Naive B cell (primary cell): ENCODE measurements at places on chromosomes 13 and 19. TPM values are rescaled to one million over a fixed set of nuclear protein-coding genes. Genes with fewer than 3 reads are reported as not detected.
A peak's percentile ranks its signal among the peaks of the same experiment; 100 is the strongest.

- no peak overlapping the region for H3K27ac ChIP-seq
- peaks cover 26% of the 10 kb centered on the region for H3K27me3 ChIP-seq
- peak overlapping the region; percentile 42 for H3K4me3 ChIP-seq
- H3K36me3 ChIP-seq, result no peaks in the 10 kb centered on the region
- peaks cover 20% of the 10 kb centered on the region for H3K4me1 ChIP-seq
Observed at GRCh38 chr19:41123716-41124294, 9.6 kb downstream of the CYP2F1 start.

DNA sequence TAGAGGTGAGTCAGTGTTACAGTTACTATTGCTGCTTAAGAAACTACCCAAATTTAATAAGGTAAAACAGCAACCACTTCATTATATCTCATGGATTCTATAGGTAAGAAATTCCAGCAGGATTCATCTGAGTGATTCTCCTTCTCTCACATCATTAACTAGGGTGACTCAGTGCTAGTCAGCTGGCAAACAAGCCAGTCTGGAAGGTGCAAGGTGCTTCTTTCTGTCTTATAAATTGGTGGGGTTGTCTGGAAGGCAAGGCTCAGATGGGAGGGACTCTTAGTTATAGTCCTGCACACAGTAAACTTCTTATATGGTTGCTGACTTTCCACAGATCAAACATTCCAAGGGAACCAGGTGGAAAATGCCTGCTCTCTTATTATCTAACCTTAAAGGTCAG is 484.5 kb downstream of the GPC5 start:
- no peak for DNase-seq
- H3K4me1 ChIP-seq, result no peaks in the 10 kb centered on the region
- no peak overlapping the region for H3K4me3 ChIP-seq
- no peak overlapping the region for H3K27ac ChIP-seq

FFAR2 gene
- polyA plus RNA-seq, result not detected

IL12RB1 gene
- polyA plus RNA-seq, result 7.0 TPM

- H3K36me3 ChIP-seq, result peaks cover 5% of the 10 kb centered on the region
- no peak for DNase-seq
- no peaks in the 10 kb centered on the region for H3K4me1 ChIP-seq
- no peak overlapping the region for H3K27ac ChIP-seq
- no peaks in the 10 kb centered on the region for H3K27me3 ChIP-seq
- no peak overlapping the region for H3K4me3 ChIP-seq
Observed at GRCh38 chr13:61700620-61701019, 285.0 kb upstream of the PCDH20 start.

- H3K36me3 ChIP-seq, result peaks cover 5% of the 10 kb centered on the region
- DNase-seq, result no peak
- H3K4me1 ChIP-seq, result peaks cover 19% of the 10 kb centered on the region
- peaks cover 5% of the 10 kb centered on the region for H3K27me3 ChIP-seq
- H3K4me3 ChIP-seq, result no peak overlapping the region
Observed at GRCh38 chr13:33676045-33676989, 141.6 kb upstream of the RFC3 start.

GRK1 gene
- polyA plus RNA-seq, result not detected

- peaks cover 54% of the 10 kb centered on the region for H3K4me1 ChIP-seq
- no peak for DNase-seq
Observed at GRCh38 chr19:33376941-33377557, 3.5 kb downstream of the CEBPG start.

- H3K27ac ChIP-seq, result no peak within 1 kb of the TSS
- H3K27me3 ChIP-seq, result peaks cover 18% of the 10 kb centered on the region
- no peak for DNase-seq
- no peaks in the 10 kb centered on the region for H3K36me3 ChIP-seq
- H3K4me1 ChIP-seq, result peaks cover 13% of the 10 kb centered on the region
Observed at GRCh38 chr19:676339-677105, at the start of gene FSTL3. Gene FSTL3 (plus strand): TSS chr19:676392. CDS start chr19:676424, 32 bp downstream.

ALG11 gene
- 28.1 TPM for polyA plus RNA-seq

DNA sequence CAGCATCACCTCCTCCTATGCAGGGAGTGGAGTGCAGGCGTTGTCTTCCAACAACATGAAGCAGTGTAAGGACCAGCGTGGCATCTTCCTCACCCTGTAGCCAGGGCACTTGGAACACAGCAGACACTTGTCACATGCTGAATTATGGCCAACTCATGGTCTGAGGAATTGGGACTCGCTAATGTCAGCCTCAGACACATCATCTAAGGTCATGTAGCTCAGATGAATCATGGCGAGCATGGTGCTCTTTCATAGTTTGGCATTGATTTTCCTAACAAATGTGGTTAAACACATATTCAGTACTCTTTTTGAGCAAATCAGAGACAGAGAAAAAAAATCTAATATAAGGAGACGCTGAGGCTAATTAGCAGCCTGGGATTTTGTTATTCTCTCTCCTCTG is 99.6 kb upstream of the SGCG start:
- H3K27ac ChIP-seq, result no peak overlapping the region
- peaks cover 4% of the 10 kb centered on the region for H3K27me3 ChIP-seq
- no peaks in the 10 kb centered on the region for H3K4me1 ChIP-seq
- no peak for DNase-seq

DNA sequence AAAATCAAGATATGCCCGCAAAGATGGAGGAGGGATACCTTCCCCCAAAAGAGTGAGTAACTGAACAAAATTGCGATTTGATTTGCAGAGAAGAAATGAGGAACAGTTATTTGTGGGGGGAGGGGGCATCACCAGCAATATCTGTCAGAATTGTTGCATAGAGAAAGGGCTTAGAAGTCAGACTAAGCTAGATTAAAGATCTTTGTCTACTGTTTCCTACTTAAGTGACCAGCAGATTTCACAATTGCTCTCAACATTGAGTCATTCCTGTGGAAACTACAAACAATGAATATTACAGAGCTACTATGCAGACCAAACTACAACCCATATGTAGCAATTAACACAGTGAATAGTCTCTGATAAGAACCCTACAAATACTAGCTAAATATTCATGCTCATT is 27.4 kb downstream of the FPR3 start:
- no peaks in the 10 kb centered on the region for H3K27me3 ChIP-seq
- DNase-seq, result no peak
- H3K27ac ChIP-seq, result no peak overlapping the region
- peaks cover 6% of the 10 kb centered on the region for H3K4me1 ChIP-seq
- H3K36me3 ChIP-seq, result no peaks in the 10 kb centered on the region

ZNF441 gene
- polyA plus RNA-seq, result 13.6 TPM

- no peak overlapping the region for H3K4me3 ChIP-seq
- peaks cover 4% of the 10 kb centered on the region for H3K4me1 ChIP-seq
- DNase-seq, result no peak
- H3K36me3 ChIP-seq, result no peaks in the 10 kb centered on the region
- no peak overlapping the region for H3K27ac ChIP-seq
Observed at GRCh38 chr19:518598-519231, 11.4 kb downstream of the TPGS1 start.

HSH2D gene
- 32.1 TPM for polyA plus RNA-seq

DNA sequence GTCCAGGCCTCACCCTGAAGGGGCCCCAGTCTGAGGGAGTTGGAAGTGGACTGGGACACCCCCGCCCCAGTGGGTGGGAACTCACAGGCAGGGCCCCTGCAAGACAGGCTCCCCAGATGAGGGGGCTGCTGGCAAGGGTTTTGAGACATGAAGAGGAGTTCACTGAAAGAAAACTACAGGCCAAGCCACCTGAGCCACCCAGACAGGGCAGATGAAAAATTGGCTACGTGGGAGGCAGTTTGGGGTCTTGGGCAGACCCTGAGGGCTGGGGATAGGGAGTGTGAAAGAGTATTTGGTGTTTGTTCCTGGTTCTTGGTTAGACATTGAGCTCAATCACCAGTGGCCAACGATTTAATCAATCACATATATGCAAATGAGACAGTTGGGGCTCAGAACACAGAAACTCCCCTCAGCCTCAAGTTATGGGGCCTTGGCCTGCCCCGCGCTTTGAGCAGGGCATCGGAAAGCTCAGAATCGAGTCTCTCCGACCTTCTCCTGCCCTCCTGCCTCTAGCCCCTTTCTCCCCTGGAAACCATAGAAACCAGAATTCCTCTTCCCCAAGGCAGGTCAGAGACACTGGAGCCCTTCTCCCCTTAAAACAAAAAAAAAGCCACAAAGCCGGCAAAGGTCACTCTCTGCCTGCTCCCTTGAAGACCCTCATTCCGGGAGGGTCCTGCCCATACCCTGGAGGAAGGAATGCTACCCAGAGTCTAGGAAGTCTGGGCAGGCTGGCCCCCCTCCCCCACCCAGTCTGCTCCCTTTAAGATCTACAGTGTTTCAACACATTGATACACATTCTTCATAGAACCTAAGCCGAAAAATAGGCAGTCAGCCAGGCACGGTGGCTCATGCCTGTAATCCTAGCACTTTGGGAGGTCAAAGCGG is 1.3 kb upstream of the ISYNA1 start:
- H3K27ac ChIP-seq, result no peak overlapping the region
- H3K27me3 ChIP-seq, result no peaks in the 10 kb centered on the region
- peaks cover 29% of the 10 kb centered on the region for H3K4me1 ChIP-seq
- no peak overlapping the region for H3K4me3 ChIP-seq
